ENCODE measurements at places on chromosomes 5 and 9.

- no peak for DNase-seq
These were observed 326.9 kb downstream of the SLIT3 start for GRCh38 chr5:168974082-168974481.

GRCh38 chr9:16729651-16730050 lies 140.8 kb downstream of the BNC2 start:
- no peak for DNase-seq

- no peak for DNase-seq
These were observed 52.2 kb downstream of the ZCCHC7 start for GRCh38 chr9:37172557-37172956.

GRCh38 chr5:148394587-148395019 lies 10.8 kb downstream of the FBXO38 start:
- DNase-seq, result no peak
